ENCODE measurements at places on chromosomes 4 and X.
A peak's percentile ranks its signal among the peaks of the same experiment; 100 is the strongest.

DNA sequence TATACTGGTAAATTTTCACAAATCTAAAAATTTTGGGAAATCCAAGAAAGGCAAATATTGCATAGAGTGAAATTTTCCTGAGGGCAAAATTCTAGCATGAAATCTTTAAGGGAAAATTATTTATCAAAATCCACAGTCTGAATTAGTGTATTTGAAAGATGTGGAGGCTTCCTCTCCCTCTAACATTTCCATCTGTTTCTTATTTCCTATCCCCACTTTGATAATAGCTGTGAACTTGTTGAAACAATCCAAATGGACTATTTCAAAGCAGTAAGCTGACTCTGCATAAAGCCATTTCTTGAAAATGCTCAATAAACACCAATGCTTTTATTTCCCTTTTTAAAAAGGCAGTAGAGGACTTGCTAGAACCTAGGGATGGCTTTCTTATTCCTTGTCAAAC, 107.3 kb upstream of the PABPC4L start:
- no peak for DNase-seq

DNA sequence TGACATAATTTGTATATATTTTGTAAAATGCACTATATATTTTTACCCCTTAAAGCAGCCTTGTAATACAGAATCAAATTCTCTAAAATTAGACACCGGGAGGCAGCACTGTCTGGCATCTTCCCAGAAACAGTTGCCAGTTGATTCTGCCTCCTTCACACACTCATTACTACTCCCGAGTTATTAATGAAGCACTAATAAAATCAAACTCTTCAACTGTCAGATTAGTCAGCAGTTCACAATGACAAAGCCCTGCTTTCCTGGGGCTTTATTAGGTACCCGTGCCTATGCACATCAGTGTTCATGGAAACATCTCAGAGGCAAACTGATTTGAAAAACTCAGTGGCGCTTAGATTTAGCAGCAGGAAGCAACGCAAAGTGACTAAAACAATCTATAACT, 103.5 kb upstream of the VEGFC start:
- DNase-seq, result no peak

DNA sequence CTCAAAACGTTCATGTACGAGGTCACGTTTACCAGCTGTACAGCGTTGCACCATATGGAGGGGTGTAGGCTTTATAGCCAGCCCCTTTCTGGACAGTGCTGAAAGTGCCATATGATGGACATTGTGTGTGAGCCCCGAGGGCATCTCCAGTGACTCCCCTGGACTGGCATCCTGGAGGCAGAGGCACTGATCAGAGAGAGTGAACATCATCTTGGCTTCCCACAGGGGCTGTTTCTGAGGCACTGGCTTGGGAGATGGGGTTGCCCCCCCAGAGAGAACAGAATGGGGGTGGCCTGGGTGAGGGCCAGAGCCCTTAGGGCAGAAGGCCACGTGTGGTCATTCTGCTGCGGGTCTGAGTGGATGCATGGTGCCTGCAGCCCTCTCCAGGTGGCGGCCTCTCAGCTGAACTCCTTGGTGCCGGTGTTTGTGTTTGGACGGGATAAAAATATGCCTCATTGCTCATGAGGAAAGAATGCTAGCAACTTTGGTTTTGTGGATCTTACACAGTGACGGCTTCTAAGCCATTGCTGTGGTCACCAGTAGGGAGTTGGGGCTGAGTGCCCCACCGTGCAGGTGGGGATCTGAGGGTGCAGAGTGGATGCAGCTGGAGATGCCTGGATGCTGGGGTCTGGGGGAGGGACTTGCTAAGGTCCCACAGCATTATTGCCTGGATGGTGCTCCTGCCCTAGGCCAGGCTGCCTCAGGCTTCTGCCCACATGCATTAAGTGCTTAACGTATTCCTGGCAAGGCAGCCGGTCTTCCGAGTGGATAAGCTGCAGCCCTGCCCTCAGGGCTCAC, 3.4 kb downstream of the WFS1 start:
- DNase-seq, result peak; percentile 75

DNA sequence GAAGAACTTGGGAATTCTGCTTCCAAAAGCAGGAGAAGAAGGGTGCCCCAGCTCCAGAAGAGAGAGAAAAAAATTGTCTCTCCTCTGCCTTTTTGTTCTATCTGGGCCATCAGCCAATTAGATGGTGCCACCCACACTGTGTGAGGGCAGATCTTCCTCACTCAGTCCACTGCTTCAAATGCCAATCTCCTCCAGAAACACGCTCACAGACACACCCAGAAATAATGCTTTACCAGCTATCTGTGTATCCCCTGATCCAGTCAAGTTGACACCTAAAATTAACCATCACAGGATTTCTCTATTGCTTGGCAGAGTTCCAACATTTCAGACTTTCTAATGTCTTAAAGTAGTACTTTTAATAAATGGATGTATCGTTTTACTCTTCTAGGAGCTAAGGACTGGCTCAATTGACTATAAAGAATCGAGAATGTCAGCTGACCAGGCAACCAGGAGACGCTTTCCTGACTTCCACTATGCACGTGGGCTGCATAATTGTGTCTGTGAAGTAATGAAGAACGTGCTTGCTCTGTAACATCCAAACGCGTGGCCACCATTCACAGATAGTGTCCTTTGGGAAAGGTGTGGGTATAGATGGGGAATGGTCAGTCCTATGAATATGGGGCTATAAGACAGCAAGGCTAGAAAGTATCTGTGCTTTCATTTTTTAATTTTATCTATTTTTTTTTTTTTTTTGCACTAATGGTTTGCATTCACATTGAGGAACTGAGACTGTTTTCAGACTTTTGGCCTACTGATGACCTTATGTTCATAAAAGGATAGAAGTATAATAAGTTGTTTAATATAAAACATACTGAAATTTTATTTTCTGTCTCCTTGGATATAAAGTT, 9.9 kb upstream of the SMIM20 start:
- no peak for DNase-seq

GRCh38 chr4:173091362-173091761, 77.2 kb upstream of the GALNT7 start:
- DNase-seq, result no peak

DNA sequence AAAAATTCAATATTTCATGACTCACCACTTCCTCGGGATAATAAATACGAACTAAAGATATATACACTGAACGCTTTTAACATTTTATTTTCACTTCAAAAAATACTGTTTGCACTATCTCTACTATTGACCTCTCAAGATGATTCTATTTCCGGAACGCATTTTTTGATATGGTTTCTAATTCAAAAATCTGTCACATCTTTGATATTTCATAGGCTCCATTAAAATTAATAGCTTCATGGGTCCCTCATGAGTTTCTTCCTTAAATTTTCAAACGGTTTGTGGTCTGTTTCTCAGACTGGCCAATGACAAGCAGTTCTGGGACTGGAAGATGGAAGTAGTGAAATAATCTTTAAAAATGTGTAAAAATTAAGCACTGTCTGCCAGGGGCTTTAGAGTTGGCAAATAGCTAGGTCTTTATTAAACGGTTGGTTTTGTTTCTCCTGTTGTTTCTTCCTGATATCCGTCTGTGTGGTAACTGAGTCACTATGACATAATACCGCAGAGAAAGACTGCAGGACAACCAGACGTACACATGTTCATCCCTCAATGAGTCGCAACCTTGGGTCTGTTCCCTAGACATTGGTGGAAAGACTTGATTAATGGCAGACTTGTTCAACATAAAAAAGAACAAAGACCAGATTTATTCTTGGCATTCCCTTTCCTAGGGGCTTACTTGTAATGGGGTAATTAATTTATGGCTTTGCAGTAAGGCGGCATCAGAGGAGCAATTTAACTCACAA, 133.8 kb downstream of the PALLD start:
- DNase-seq, result peak; percentile 91

GRCh38 chrX:142251680-142252079, 46.6 kb upstream of the MAGEC2 start:
- no peak for DNase-seq

DNA sequence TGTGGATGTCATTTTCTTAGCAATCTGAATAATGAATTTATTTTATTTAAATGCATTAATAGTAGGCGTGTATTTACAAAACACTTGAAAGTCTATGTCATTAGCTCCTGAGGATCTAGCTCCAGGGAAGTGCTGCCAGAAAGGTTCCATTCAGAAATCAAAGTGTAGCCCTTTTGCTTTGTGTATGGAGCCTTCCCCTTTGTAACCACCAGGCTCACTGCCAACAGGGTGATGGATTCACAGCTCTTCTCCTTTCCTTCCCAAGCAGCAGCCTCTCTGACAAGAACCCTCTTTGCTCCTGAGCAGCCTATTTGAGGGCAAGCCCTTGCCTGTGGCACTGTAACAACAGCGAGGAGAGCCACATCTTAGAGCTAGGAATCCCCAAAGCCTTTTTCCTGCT, 286.0 kb upstream of the RASGEF1B start:
- no peak for DNase-seq

GRCh38 chrX:110699109-110699508, 96.5 kb downstream of the CHRDL1 start:
- no peak for DNase-seq

DNA sequence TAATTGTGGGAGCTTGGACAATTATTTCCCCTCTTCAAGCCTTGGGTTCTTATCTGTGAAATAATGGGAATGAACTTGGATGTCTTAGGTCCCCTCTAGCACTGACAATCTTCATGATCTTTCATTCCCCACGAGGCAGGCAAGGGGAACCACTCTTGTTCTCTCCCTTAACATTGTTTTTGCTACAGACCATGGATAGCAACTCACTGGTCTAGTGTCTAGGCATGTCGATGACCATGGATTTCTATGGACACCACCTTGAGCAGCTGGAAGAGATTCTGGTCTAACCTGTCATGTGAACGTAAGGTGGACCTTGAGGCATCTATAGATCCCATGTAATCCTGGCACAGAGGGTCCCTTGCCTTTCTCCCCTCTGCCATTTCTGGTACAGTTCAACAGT, 104.1 kb upstream of the DHX15 start:
- DNase-seq, result no peak

GRCh38 chrX:54181202-54181953, 1.7 kb downstream of the FAM120C start:
- DNase-seq, result peak; percentile 50

- DNase-seq, result no peak
These were observed 73.7 kb downstream of the GABRA2 start for GRCh38 chr4:46316215-46316614.

DNA sequence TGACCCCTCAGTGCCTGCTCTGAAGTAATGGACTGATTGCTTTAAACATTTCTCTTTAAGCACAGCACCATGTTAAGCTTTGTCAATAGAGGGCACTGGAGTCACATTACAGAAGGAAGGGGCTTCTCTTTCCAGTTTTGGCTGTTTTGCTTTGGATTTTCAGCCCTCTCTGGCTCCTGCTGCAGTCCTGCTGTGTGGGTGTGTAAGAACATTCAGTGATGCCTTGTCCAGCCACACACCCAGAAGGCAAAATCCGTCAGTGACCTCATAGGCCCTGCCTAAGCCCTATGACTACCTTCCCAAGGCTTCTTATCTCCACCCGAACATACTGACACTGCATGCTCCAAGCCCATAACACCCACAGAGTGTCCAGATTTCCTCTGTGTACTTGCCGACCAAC, 215.3 kb upstream of the CTSO start:
- DNase-seq, result peak; percentile 74

GRCh38 chr4:138562544-138562991, 320.4 kb upstream of the SLC7A11 start:
- DNase-seq, result peak; percentile 79

DNA sequence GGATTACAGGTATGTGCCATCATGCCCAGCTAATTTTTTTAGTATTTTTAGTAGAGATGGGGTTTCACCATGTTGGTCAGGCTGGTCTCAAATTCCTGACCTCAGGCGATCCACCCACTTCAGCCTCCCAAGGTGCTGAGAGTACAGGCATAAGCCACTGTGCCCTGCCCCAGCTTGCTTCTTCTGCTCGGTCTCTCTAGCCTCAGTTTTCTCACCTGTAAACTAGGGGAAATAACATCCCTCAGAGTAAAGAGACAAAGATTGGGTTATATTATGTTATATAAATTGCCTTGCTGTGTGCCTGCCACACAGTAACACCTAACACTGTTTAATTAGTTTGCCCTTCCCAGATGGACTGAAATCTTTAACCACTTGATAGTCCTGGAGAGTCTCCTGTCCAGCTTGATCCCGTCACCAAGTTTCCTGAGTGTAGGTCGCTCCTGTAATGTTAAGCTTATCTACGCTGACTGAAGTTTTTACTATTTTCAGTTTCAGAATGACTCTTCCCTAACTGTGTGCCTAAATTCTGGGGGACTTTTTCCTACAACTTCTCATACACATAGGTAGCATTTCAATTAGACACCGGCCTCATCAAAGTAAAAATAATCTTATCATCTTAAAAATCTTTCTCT, 412.7 kb upstream of the TENM3 start:
- DNase-seq, result no peak

DNA sequence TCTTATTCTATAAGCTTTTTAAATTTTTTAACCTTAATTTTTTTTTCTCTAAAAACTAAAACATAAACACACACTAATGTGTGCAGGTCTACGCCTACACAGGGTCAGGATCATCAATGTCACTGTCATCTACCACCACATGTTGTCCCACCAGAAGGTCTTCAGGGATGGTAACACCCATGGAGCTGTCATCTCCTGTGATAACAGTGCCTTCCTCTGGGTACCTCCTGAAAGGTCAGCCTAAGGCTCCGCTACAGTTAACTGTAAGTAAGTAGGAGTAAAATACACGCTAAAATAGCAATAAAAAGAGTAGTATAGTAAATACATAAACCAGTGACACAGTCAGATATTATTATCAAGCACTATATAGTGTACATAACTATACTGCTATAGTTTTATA, 45.9 kb upstream of the GPRIN3 start:
- DNase-seq, result no peak

DNA sequence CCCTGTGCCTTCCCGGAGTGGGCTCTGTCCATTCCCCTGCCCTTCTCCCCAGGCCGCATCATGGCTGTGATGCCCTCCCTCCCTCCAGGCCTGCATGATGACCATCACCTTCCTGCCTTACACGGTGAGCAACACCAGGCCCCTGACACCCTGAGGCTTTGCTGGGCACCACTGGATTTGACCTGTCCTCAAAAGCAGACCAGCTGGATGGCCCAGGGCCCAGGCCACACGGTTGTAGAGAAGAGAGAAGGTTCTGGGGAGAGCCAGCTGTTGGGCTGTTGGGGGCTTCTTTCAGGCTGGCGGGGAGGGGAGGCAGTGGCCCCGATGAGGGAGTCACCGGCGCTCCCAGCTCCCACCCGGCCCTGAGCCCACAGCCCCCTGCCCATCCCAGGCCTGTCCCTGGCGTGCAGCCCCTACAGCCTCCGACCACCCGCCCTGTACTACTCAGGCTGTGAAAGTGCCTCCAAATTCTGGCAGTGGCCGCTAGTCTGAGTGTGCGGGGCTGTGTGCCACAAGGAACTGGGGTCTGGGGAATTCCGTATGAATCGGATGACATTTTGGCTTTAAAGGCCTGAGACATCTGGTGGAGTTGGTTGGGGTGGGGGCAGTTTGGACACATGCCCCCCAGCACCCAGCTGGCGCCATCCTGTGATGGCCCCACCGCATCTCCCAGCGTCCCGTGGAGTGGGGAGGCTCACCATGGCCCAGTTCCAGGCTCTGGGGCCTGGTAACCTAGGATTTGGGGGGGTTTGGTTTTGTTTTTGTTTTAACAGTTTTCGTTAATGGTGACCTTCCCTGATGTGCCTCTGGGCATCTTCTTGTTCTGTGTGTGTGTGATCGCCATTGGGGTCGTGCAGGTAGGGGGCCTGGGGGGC, 19.6 kb downstream of the TMEM175 start:
- DNase-seq, result no peak
